ENCODE measurements at places on chromosomes 11 and 22. TPM values are rescaled to one million over a fixed set of nuclear protein-coding genes. Genes with fewer than 3 reads are reported as not detected.

DNA sequence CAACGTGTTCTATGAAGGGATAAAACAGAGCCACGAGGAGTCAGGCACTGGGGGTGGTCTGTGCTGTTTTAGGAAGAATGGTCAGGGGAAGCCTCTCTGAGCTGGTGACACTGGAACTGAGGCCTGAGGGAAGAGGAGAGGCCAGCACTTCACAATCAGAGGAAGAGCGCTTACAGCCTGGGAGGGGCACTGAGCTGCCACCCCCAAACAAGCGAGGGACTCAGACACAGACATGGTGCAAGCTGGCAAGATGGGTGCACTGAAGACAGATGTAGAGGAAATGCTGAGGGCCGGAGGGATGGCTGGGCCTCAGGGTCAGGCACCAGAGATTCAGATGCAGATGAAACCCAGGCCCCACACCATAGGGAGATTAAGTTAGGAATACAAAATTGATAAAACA lies 40.0 kb upstream of the TP53I11 start:
- DNase-seq = no peak

DNA sequence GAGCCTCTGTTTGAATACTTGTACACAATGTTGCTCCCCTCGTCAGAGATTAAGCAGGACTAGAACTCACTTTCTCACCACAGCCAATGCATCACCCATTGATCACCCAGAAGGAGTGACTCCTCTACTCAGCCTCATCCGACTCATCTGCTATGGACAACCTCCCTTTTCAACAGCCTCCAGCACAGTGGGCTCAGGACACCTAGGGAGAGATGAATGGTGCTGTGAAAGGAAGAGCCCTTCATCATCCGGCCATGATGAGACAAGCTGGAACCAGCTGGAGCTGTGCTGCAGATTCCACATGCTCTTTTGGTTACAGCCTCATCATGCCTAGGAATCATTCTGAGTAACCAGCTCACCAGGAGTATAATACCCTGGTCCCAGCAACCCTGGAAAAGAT lies 15.5 kb downstream of the C11orf91 start:
- DNase-seq = no peak

- DNase-seq = no peak
Observed at GRCh38 chr11:61853698-61854169, 25.6 kb downstream of the FADS2 start.

- DNase-seq = no peak
Observed at GRCh38 chr11:64291262-64291751, at the start of gene KCNK4. TSS of gene KCNK4 (plus strand) at chr11:64291302. CDS start at chr11:64293019, 1,717 bp downstream.

- no peak for DNase-seq
Observed at GRCh38 chr22:48171271-48171691, 1408.8 kb downstream of the TBC1D22A start.

- DNase-seq = no peak
Observed at GRCh38 chr22:37196539-37197450, 8.7 kb upstream of the C1QTNF6 start.

DNA sequence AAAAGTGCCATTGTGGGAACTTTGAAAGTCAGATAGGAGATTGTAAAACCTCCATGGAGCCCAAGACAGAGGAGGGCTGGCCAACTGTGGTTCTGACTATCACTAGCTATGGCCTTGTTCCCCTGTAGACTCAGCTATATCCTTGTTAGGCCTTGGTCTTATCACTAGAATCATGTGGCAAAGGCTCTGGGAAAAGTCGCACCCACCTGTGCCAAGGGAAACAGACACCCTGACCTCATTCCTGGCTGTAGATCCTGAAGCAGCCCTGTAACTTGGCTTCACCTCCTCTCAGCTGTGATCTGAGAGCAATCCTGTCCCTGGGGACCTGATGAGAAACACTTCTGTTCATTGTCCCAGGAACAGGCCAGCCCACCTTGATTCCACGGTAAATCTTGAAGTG lies 566.2 kb downstream of the TMEM135 start:
- no peak for DNase-seq

- DNase-seq = no peak
Observed at GRCh38 chr11:375065-376025, 6.0 kb downstream of the B4GALNT4 start.

DNA sequence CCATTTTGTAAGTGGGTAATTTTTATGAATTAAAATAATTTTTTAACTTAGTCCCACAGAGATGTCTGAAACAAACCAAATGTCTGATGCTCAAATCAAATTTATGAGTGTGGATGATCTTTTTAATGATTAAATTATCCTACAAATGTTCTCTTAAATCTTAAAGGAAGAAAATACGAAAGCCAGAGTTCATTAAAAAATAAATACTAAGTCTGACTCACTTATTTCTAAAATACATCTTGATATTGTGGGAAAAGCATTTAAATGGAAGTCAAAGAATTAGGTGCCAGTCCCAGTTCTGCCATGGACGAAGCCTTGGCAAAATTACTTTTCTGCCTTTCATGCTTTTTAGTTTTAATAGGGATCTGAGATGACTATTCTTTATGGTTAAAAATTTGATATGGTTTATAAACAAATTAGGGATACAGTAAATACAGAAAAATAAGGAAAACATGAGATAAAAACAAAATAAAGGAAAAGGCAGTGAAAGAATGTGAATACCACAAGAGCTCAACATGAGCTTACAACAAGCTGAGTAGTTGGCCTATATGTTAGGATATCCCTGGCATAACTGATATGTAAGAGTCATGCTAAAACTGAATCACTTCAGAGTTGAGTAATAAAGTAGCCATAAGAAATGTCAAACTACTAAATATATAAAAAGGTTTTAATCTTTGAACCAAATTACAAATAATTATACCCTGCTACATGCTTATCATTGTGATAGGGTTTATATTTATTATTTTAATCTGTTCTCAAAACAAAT lies 9.2 kb downstream of the CCDC34 start:
- no peak for DNase-seq

Gene NAV2
- 0.96 TPM for total RNA-seq

Gene HIRA
- 23.1 TPM for total RNA-seq

Gene L3MBTL2
- 28.9 TPM for total RNA-seq

Gene CLCF1
- 7.3 TPM for total RNA-seq

Gene NCF4
- total RNA-seq = 31.7 TPM

Gene FOLR3
- 0.44 TPM for total RNA-seq

All from T-helper 17 cell (primary cell).